ENCODE measurements at places on chromosomes 5 and 9.
A peak's percentile ranks its signal among the peaks of the same experiment; 100 is the strongest.

GRCh38 chr5:34632807-34633422 is 23.2 kb upstream of the RAI14 start:
- DNase-seq, result no peak

GRCh38 chr5:60232036-60232795 is 338.7 kb upstream of the PDE4D start:
- DNase-seq, result no peak

GRCh38 chr5:9499498-9499876 is 46.4 kb downstream of the SEMA5A start:
- DNase-seq, result no peak

GRCh38 chr9:132381966-132382541 is 24.6 kb downstream of the TTF1 start:
- no peak for DNase-seq

GRCh38 chr5:172659909-172660628 is 19.0 kb downstream of the NEURL1B start:
- DNase-seq, result peak; percentile 54

GRCh38 chr9:88303721-88304451 is 84.4 kb upstream of the SPIN1 start:
- DNase-seq, result no peak

DNA sequence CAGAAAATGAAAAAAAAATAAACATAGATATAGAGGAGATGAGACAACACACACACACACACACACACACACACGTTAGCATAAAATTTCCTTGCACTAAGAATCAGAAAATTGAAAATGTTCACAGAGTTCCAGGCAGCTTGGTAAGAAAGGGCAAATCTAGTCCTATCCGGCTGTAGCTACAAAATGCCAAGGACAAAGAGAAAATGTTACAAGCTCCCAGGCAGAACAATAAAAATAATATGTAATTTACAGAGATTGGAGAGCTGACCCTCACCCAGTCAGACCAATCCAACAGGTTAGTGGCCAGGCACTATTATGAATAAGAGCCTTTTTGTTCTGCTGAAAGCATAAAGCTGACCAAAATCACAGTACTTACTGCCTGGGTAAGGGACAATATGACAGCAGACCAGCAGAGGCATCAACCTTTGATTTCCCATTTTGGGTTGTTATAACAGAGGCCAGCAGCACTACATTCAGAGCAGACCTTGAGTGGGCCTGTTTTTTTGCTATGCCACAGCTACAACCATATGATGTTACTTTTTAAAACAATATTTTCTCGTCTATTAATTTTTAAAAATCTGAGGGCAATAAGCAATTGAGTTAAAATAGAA is 892.6 kb downstream of the TAF11L14 start:
- no peak for DNase-seq

- DNase-seq, result no peak
Observed at GRCh38 chr9:68825762-68826472, 120.9 kb downstream of the PIP5K1B start.

- DNase-seq, result peak; percentile 74
Observed at GRCh38 chr5:33310451-33310850, 130.3 kb upstream of the TARS1 start.

DNA sequence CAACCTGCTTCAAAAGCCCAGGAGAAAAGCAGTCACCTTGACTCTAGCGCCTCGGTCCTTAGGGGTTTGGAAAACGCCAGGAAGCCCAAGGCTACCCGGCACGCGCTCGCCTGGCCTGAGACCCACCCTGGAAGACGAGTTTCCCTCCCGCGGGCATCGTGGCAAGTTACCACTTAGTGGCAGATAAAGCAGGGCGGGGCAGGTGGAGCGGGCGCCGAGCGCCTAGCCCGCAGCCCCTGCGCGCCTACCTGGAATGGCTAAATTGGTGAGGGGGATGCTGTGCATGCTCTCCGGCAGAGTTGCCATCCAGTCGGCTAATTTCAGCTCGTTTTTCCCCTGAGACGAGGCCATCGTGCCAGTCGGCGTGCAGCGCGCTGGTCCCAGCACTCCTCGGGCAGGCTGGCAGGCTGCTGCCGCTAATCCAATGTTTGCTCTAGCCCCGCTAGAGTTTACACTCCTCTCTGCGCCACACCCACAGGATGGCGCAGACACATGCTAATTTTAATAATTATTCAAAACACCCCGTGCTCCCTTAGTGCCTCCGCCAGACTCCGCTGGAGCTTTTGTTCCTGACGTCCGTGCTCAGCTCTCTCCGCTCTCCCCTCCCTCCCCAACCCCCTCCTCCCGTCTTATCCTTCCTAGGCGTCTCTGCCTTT is at the start of gene PLCXD3:
Gene PLCXD3 (minus strand): TSS at position 426 of the 656 bp plus-strand sequence. CDS start 75 bp downstream, at position 351.
- DNase-seq, result no peak
